ENCODE measurements at places on chromosomes 3 and 15.

GRCh38 chr15:70291305-70292075 lies 193.8 kb upstream of the TLE3 start:
- no peak for DNase-seq

GRCh38 chr3:81549831-81550230 lies 211.6 kb downstream of the GBE1 start:
- no peak for DNase-seq

- DNase-seq, result peak; percentile 46
Measured at GRCh38 chr3:125357032-125357658, 18.0 kb downstream of the ZNF148 start.

DNA sequence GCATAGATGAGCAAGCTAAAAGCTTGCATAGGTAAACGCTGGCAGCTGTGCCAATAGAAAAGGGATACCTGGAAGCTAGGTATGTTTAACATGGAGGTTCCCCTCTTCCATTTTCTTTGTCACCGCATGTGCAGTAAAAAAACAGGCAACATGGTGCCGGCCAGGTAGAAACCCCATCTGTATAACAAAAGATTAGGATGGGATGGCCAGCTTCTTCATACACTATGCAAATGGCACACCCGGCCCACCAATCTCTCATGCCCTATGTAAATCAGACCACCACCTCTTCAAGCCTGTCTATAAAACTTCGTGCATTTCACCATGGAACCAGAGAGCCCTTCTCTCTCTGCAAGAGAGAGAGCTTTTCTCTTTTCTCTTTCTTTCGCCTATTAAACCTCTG lies 224.3 kb upstream of the P2RY1 start:
- no peak for DNase-seq

GRCh38 chr3:187186801-187187421 lies 10.4 kb upstream of the RTP1 start:
- DNase-seq, result no peak

- no peak for DNase-seq
Measured at GRCh38 chr3:68631850-68632545, 300.3 kb downstream of the TAFA4 start.

- DNase-seq, result no peak
Measured at GRCh38 chr15:80109388-80109787, 43.4 kb upstream of the FAH start.

DNA sequence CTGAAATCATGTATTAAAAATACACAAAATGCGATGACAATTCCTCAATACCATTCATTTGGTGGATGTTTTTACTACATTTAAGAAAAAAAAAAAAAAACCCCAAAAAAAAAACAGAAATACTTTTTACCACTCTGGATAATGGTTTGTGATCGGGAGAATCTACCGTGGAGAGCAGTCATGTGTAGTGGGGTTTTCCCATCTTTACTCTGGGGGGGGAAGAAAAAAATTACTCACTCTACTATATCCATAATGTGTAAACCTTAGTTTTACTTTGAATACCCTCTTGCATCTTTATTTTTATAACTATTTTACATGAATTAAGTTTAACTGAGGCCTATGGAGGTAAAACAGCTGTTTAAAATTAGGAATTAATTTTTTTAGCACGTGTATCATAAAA lies 83.3 kb downstream of the ANKRD28 start:
- DNase-seq, result no peak

DNA sequence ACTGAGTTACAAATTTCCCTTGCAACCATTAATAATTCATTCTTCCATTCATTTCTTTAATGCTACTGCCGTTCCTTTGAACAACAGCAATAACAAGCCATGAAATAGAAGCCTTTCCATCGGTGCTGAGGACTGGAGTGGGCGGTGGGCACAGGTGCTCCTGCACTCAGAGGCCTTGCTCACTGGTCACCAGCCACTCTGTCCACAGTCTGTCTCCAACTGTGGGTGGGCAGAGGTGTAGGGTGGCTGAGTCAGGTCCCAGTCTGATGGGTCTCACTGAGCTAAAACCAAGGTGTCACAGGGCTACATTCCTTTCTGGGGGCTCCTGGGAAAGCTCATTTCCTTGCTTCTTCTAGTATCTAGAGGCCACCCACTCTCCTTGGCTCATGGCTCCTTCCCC lies 6.3 kb upstream of the FAM3D start:
- no peak for DNase-seq

Data from activated CD4-positive, alpha-beta T cell treated with anti-CD3 and anti-CD28 coated beads, Interleukin-2, Interleukin-6, amounts not matched to agents 100 ng/mL and 50 ng/mL, durations not matched to agents 16 hours and 8 hours (primary cell).